ENCODE measurements at places on chromosomes 13 and 19.

GRCh38 chr19:48969276-48970138 lies 4.4 kb downstream of the FTL start:
- no peak for DNase-seq

DNA sequence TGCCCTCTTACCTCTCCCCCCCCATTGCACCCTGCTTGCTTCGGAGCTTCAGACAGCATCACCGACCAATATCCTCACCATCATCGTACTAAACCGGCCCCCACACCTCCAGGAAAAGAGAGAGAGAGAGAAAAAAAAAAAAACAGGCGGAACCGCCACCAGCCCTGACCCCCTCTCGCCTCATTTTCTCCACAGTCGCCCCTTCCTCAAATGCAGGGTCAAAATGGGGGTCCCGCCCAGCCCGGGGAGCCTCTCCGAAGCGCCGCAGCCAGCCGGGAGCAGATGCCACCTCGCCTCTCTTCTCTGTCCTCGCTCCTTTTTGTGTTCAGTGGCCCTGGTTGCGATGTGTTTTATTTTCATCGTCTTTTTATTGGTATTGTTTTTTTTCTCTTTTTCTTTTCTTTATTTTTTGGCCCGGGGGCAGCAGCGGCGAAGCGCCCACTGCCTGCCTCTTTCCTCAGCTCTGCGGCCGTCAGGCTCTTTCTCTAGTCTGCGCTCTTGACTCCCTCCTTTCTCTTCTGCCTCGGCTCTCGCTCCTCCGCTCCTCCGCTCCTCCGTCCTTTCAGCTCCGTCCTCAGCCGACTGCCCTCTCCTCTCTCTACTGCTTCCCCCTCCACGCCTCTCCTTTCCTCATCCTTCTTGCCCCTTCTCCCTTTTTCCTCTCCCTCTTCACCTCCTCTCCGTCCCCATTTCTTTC lies 41.4 kb downstream of the DEDD2 start:
- DNase-seq, result no peak

- DNase-seq, result no peak
Measured at GRCh38 chr13:46864941-46865340, 31.9 kb downstream of the HTR2A start.

- no peak for DNase-seq
Measured at GRCh38 chr13:38090913-38091312, 221.3 kb upstream of the TRPC4 start.

DNA sequence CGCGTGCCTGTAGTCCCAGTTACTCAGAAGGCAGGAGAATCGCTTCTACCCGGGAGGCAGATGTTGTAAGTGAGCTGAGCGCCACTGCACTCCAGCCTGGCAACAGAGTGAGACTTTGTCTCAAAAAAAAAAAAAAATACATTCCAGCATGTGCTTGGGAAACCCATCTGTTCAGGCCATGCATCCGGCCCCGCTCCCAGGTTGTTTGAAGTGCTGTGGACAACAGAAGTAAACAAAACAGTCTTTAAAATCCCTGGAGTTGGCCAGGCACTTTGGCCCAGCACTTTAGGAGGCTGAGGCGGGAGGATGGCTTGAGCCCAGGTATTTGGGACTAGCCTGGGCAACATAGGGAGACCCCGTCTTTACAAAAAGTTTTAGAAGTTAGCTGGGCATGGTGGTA lies 3.2 kb upstream of the PTPRS start:
- DNase-seq, result no peak
